ENCODE measurements at places on chromosomes 6 and 20. TPM values are rescaled to one million over a fixed set of nuclear protein-coding genes. Genes with fewer than 3 reads are reported as not detected.

DNA sequence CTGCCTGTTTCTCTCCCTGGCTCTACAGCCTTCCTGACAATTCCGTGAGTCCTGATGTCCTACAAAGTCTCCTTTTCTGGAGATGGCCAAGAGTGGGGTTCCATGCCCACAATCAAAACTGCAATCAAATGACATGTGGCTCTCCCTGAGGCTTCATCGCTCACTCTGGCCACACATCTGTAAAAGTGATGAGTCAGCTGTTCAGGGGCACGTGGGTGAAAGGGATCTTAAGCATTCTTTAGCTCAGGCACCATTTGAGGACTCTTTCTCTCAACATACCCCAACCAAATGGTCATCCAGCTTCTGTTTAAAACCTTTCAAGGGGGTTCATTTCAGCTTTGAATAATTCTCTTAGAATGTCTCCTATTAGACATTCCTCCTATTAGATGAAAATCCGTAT lies 42.3 kb upstream of the EYA2 start:
- DNase-seq = no peak

DNA sequence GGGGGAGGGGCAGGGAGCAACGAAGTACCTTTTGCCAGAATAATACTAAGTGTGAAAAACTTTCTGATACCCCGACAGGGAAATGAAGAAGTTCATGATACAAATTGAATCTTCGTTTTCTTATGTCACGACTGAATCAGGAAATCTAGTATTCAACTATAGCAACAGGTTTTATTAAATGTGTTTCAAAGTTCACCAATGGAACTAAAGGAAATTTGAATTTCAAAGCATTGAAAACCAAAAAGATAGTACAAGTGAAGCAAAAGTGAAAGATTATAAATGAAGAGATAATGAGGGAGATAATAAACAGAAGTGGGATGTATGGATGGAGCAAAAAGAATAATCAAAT lies 333.2 kb downstream of the ADGRB3 start:
- DNase-seq = no peak

GRCh38 chr6:64238071-64238470 lies 602.5 kb downstream of the PHF3 start:
- DNase-seq = no peak

DNA sequence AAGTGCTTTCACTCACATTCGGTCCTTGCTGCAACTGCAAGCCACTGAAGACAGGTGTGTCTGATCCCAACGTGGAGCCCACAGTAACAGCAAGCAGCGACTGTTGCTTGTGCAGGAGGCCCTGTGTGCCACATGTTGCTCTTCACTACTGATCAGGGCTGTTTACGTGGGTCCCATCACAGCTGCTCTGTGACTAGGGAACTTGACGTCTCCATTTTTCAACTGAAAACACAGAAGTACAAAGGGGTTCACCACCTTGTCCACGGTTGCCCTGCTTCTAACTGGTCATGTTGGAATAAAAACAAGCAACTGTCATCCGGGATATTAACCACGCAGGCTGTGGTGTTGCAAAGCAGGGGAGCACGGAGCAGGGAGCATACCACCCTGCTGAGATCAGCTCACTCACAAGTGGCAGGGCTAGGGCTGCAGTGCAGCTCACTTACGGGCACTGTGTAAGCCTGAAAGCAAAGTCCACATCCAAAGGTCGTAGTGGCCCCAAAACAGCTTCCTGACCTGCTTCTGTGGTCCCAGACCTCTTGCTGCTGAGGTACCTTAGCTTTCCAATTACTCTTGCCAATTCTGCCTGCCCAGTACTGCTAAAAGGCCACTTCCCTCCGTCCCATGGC lies 105.8 kb upstream of the DUSP22 start:
- no peak for DNase-seq

- peak; percentile 23 for DNase-seq
Observed at GRCh38 chr6:90160013-90160412, 136.6 kb downstream of the BACH2 start.

- no peak for DNase-seq
Observed at GRCh38 chr6:40535110-40535818, 51.9 kb downstream of the LRFN2 start.

DNA sequence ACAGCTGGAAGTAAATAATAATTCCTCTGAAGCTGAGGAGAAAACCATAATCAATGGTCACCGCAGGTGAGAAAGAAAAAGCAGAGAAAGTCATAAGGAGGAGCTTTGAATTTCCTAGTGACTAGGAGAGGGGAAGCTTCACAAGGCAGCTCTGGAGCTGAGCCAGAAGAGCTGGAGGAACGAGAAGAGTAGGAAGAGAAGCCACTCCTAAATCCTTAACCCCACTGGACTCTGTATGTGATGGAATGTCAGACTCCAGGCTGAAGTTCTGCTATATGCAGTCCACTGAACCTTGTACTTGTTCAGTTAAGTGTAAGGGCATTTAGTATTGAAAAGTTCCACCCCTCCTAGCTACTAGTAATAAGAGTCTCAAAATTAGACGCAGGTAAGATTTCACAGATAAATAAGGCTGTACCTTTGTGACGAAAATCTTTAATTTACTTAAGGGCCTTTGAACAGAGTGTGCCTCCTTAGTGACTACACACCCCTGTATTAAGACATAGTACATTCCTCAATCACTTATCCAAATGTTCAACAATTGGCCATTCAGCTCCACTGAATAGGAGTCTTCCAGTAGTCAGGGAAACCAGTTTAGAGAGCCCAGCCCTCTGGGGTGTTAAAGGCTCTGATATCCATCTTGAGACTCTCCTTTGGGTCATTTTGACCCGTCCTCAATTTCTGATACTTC lies 71.4 kb upstream of the UFL1 start:
- DNase-seq = no peak

C6orf89 gene
- 20.4 TPM for polyA plus RNA-seq

- DNase-seq = no peak
Observed at GRCh38 chr20:4053071-4053919, 37.9 kb upstream of the RNF24 start.

- DNase-seq = no peak
Observed at GRCh38 chr6:87553159-87553765, 36.5 kb downstream of the RARS2 start.

DNA sequence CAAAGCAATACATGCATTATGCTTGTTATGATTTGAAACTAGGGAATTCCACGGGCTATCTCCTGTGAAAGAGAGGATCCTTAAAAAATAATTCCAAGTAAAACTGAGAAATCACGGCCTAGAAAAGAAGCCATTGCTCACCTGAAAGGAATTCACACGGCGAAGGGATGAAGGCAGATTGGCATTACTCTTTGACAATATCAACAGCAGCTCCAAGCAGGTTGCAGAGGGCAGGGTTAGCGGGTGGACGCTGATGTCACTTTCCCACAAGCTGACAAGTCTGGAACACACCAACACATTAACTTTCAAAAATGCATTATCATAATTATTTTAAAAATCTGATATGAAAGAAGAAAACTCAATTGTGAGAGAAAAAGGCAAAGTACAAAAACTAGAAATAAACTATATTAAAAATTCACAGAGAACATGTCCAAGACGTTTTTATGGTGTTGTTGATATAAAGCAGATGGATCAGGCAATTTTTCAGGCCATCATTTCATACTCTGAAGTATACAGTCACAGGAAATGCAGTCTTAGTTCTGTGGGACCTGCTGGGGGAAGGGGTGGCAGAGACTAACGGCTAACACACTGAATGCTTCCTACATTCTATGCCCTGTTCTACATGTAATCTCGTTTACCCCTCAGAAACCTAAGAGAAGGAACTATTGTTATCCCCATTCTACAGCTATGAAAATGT lies 108.3 kb downstream of the UBE3D start:
- peak; percentile 17 for DNase-seq

AKAP12 gene
- 46.5 TPM for polyA plus RNA-seq

DNA sequence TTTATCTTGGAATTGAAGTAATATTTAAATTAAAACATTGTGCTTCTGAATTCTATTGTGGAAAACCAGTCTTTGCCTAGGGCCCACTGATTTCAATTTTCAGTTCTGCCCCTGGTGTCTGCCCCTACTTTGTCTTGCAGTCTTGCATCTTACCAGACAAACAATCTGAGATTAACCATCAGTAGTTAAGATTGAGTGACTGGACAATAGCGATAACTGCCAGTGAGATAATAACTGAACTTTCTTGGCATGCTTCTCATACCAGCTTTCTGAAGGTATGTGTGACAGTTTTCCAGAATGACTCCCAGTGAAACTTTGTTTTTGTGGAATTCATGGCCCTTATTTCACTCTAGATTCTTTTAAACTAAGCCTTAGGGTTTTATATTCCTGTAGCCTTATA lies 53.5 kb downstream of the KCNQ5 start:
- no peak for DNase-seq

HLA-DRB5 gene
- not detected for polyA plus RNA-seq

PLCB4 gene
- polyA plus RNA-seq = 7.0 TPM

GRCh38 chr20:36917943-36918342 lies 33.6 kb downstream of the SAMHD1 start:
- no peak for DNase-seq

Measured in SK-N-SH (cell line).